DMS153 (cell line): ENCODE measurements at places on chromosomes 4 and X.
A peak's percentile ranks its signal among the peaks of the same experiment; 100 is the strongest.

- no peak for DNase-seq
Observed at GRCh38 chr4:146333187-146333894, 119.0 kb downstream of the REELD1 start.

DNA sequence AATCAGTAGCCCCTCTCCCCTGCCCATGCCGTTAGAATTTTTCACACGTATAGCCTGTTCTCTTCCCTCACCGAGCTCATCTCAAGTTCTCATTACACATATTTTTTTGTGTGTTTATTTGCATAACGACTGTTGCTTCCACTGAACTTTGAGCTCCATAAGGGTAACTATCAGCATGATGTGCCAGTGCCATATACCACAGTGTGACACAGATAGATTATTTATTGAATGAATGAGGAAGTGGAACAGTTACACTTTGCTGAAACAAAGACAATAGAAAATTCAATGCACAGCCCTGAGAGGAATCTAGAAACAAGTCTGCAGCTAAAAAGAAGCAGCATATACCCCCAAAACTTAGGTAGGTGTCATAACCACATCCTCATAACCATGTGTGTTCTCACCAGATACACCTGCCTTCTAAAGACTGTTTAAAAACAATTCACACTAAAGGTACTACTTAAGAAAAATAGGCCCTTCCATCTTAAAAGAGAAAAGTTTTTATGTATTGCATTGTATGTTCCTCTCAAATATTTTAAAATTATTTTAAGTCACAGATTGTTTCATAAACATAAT, 389.9 kb downstream of the PACRGL start:
- no peak for DNase-seq

- DNase-seq = no peak
Observed at GRCh38 chr4:11426731-11427120, 2.0 kb downstream of the HS3ST1 start.

- DNase-seq = peak; percentile 50
Observed at GRCh38 chr4:124334119-124334518, 378.4 kb downstream of the ANKRD50 start.

DNA sequence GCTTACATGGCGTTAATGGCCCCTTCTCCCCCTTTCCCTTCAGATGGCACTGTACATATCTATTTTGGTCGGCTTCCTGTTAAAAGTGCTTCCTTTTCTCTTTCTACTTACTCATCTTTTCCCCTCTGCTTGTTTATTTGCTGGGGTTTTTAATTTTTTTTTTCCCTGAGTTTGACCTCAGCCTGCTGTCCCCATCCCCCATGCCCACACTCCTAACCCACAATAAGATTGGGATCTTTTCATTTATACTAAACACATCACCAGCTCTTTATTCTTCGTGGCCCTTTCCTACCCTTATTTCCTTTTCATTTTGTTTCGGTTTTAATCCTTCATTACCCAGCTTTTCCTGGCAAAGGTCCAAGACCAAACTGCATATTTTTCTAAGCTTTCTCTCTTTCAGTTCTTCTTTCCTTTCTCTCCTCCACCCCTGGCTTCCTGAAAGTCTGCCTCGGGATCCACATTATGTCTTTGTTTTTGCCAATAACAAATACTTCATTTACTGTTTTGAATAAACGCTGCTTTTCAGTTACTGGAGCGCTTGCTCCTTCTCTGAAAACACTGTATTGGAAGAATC, 152.0 kb upstream of the USP9X start:
- no peak for DNase-seq

- DNase-seq = no peak
Observed at GRCh38 chr4:23290656-23291055, 597.9 kb downstream of the GBA3 start.

GRCh38 chr4:70364002-70364401, 3.4 kb downstream of the SMR3A start:
- no peak for DNase-seq

- DNase-seq = no peak
Observed at GRCh38 chr4:62168681-62169080, 968.6 kb downstream of the ADGRL3 start.

DNA sequence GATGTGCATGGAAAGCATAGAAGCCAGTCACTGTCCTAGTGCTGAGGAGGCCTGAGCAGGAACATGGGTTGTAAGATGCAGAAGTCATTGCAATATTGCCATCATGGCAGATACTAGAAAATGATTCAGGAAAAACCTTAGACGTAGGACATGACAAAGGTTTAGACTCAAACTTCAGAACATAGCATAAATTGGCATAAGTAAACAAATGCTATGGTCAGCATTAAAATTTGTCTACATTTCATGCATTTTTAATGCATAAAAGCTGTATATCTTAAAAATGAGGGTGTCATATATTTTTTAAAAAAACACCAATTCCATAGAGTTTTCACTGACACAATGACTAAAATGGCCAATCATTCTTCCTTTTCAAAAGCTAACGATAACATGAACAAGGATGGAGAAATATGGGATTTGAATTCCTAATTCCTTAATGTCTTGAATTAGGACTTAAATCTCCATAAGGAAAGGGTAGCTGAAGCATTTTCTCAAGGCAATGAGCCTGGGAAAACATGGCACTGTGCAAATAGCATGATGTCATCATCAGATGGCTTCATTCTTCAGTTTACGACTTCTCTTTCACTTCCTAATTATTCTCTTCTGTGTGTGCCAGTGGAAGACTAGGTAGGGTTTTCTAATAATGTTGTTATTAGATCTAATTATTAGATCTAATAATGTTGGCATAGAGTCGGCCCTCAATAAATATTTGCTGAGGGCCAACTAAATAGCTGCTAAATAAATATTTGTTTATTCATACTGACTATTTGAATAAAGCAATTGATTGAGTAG, 125.1 kb upstream of the FRG1 start:
- no peak for DNase-seq

- DNase-seq = no peak
Observed at GRCh38 chr4:92254767-92255442, 48.9 kb upstream of the GRID2 start.

- DNase-seq = no peak
Observed at GRCh38 chr4:41389356-41389755, 132.6 kb downstream of the UCHL1 start.

GRCh38 chrX:52576474-52576873, 59.6 kb upstream of the XAGE1B start:
- no peak for DNase-seq

- DNase-seq = no peak
Observed at GRCh38 chr4:122624205-122624604, 3.3 kb upstream of the IL21 start.

DNA sequence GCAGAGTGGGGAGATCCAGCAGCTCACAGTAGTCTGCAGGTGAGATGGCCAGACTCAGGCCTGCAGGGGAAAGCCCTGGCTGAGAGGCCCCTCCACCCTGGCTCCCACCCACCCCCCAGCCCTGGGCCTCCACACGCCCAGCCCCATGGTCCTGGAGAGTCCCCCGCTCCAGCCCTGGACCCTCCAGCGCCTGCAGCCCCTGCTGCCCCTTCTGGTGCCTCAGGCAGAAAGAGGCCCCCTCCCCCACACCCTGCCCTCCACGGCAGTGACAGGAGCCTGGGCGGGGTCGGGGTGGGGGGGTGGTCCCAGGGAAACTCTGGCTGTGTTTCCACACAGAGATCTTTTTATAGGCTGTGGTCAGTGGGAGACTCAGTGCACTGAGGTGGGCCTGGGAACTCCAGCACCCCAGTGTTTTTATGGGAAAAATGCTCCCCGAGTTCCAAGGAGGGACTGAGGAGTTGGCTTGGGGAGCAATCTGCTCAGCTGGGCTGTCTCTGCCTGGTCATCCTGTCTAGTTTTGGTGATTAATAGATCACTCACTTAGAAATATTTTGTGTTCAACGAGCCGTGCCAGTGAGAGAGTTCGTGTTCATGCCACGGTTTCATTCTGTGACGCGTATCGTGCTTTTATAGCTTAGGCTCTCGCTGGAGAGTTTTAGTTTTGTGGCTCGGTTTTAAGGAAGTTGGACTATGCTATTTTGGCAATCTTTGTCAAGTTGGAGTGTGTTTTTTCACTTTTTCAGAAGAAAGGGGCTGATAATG, 53.1 kb upstream of the HGFAC start:
- no peak for DNase-seq

DNA sequence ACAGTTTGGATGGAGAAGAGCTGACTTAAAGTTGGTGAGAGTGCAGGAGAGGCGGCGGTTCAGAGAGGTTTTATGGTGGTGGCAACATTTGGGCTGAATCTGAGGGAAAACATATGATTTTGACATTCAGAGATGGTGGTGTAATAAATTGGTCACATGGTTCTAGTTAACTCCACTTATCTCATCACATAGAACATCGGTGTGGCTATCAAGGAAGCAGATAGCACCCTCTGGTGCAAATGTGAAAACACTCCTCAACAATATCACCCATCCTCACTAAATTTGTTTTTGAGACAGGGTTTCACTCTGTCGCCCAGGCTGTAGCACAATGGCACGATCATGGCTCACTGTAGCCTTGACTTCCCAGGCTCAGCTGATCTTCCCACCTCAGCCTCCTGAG, 28.8 kb downstream of the SUPT20HL2 start:
- DNase-seq = no peak

GRCh38 chrX:23626651-23627050, 40.6 kb upstream of the PRDX4 start:
- DNase-seq = no peak

- DNase-seq = no peak
Observed at GRCh38 chr4:16384576-16384975, 158.3 kb upstream of the TAPT1 start.

DNA sequence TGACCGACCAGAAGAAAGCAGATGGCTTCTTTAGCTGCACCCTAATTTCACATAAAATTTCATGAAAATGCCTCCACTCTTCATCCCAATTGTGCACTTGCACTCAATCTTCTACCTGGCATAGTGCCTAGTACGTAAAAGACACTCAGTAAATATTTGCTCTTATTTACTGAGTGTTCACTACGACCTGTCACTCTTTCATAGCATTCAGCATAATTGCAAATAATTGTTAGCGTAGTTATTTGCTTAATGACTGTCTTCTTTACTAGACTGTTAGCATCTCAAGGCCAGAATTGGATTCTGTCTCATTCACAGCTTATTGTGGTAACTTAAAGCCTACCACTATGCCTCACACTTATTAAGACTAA, 130.2 kb downstream of the ENOX2 start:
- DNase-seq = peak; percentile 89

DNA sequence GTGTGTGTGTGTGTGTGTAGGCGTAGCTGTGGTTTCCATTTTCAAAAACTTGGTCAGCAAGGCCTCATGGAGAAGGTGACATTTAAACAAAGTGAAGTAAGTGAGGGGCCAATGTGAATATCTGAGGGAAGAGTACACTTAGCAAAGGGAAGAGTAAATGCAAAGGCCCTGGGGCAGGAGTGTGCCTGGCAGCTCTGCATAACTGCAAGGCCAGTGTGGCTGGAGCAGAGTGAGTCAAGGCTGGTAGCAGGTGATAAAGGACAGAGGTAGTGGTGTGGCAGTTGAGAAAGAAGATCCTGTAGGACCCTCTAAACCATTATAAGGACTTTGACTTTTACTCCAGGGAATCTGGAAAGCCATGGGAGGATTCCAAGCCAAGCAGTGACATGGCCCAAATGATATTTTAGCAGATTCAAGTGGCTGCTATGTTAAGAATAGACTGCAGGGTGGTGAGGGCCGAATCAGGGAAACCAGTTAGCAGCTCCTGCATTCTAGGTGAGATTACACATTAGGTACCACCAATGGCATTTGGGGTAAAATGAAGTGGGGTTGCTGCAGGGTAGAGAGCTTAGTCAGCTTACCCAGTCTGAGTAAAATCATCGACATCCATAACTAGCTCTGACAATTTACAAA, 5.9 kb upstream of the TBC1D1 start:
- DNase-seq = no peak

GRCh38 chrX:155757046-155757759, 123.9 kb upstream of the VAMP7 start:
- DNase-seq = no peak

DNA sequence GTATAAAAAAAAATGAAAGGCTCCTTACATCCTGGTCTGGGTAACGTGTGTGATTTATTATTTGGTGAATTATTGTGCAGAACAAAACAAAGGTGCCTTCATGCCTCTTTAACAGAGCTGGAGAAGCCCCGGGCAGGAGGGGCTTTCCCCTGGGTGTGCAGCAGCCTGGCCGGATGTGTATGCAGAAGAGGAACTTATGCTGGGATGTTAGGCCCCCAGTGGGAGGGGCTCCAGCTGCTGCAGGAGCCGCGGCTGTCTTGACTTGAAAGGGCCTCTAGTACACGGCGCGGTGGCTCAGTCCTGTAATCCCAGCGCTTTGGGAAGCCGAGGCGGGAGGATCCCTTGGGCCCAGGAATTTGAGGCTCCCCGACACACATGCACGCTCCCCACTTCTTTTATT, 16.0 kb downstream of the CCNQ start:
- peak; percentile 22 for DNase-seq

DNA sequence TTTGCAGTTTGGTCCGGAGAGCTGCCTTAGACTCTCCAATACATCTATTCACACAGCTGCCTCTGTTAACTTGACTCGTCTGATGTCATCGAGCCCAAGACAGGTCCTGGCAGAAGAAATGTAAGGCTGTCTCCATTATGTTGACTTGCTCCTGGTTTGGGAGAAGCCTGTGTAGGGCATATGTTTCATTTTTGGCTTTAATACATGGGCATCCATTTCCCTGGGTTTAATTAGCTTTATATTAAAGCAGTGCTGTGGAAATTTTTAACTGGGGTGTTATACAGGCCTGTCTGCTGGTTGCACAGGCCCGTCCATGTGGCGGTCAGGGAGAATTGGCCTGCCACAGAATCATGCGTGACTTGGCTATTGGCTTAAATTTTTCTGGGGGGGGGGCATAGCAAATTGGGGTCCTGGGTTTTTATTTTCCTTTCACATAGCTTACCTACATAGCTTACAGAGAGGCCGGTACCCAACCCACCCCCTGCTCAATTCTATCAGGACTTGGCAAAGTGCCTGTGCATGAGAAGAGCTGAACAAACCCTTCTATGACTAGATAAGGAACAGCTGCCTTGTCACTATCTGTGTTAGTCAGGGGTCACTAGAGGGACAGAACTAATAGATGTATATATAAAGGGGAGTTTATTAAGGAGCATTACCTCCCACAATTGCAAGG, 123.5 kb upstream of the WDR1 start:
- DNase-seq = no peak

GRCh38 chrX:23195761-23196160, 138.9 kb upstream of the PTCHD1 start:
- DNase-seq = no peak

DNA sequence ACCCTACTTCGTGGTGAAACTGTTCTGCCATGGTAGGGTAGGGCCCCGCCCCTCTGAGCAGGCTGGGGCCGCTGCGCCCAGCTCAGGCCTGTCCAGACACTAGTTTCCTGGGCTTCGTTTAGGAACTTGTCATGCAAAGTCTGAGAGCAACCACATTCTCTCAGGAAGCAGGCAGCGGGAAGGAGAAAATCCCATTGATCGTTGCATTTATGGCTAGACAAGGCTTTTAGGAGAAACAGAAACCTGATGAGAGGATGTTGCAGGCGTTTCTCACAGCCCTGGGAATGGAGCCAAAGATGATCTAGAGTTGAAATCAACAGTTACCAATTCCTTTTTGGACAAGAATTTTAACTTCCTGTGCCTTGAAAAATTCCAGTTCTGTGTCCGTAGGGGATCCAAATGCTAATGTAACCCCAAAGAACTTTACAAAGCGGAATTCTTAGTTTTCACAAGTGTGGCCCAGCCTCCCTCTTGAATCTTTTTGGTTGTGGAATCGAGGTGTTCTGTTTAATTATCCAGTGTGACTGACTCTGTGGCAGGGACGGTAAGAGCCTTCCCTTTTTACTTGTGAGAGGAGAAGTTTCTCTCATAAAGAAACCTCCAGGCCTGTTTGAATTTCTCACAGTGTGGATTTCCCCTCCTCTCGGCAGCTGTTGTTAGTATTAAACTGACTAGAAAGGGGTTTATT, 4.5 kb upstream of the CXCL9 start:
- DNase-seq = no peak

GRCh38 chr4:781493-782216, 44.3 kb downstream of the CPLX1 start:
- peak; percentile 92 for DNase-seq
